ENCODE measurements at places on chromosomes 6 and 20. TPM values are rescaled to one million over a fixed set of nuclear protein-coding genes. Genes with fewer than 3 reads are reported as not detected.

TRIM40 gene
- total RNA-seq = 13.2 TPM

OR2H2 gene
- not detected for total RNA-seq

TSPO2 gene
- not detected for total RNA-seq

DNA sequence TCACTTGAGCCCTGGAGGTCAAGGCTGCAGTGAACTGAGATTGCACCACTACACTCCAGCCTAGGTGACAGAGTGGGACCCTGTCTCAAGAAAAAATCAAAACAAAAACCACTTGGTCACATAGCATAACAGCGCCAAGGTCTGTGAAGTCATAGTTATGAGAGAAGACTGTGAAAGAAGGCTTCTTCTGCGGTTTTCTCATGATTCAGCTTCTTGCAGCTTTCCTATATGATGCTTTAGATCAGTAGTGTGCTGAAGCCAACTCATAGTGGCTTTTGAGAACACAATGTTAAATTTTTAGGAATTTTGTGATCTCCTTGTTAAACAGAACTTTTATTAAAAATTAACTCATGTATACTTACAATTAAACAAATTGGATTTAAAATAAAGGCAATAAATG lies 136.2 kb upstream of the GLP1R start:
- no peak for DNase-seq
